ENCODE measurements at places on chromosomes 12 and 14.

- DNase-seq: no peak
Observed at GRCh38 chr12:115511305-115511704, 766.2 kb downstream of the MED13L start.

DNA sequence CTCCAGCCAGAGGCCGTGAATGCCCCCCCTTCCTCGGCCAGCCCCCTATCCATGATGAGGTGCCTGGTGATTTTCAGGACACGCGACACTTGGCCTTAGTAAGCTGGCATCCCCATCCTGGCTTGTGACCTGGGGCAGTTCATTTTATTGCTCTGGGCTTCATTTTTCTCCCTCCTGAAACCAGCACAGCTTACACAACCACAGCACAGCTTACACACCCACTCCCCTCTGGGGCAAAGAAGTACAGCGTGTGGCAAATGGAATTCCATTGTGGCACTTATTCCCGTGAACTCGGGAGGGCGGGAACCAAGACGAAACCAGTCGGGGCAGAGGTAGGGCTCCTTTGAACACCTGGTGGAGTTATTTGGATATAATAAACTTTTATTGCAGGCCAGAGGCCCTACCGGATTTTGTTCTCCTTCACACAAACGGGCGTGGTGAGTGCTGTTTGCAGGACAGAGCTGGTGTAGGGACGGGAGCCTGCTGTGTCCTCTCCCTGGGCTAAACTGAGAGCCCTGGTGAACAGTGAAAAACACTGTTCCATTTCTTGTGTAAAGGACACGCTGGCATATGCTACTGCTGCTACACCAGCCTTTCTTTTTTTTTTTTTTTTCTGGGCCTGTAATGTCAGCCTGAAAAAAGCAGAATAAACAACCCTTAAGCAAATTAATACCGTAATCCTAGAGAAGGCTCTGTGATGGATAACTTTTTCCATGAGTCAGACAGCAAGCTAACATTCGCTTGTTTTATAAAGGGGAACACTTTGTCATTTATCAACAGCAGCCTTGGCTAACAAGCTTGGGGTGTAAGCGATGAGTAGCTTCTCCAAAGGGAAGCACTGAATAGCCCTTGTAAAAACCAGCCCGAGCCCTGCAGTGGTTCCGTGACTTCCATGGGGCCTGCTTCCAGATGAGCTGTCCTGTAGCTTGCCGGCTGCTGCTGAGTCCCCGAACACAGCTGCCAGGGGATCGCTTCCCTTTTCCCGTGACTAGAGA is 29.3 kb downstream of the CD9 start:
- no peak for DNase-seq

- DNase-seq: no peak
Observed at GRCh38 chr12:130617219-130617618, 98.9 kb downstream of the RIMBP2 start.

DNA sequence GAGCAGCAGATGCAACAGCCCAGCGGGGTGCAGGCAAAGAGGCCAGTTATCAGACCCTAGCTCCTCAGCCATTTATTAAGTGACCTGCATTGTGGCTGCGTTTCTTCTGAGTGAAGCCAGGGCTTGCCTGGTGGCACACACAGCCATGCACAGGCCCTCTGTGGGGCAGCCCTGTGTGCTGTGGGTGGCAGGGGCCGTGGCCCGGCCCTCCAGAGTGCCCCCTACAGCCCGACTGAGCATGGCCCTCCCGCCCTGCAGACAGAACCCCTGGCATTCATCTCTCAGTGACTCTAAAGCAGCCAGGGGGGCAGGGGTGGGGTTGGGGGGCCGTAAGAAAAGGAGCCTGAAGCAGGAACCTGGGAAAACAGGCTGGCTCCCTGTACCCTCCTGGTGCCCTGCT is 226.0 kb upstream of the PWP1 start:
- DNase-seq: no peak

- DNase-seq: no peak
Observed at GRCh38 chr12:96416033-96416799, 16.0 kb upstream of the CDK17 start.

DNA sequence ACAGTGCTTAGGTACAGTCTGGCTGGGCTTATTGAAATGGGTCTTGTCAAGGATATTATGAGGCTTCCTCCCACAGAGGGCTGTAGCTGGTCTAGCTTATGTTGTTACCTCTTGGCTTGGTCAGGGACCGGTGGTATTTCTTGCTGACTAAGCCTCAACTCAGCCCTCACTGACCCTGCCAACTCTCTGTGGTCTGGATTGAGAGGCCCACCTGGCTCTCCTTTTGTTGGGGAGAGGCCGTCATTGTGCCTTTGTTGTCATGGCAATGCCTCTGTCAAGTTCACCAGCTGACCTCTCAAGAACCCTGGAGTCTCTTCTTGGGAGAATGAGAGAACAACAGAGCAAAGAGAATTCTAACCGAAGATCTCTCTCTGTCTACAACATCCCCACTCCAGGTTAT is 245.6 kb upstream of the NPAS3 start:
- DNase-seq: no peak

DNA sequence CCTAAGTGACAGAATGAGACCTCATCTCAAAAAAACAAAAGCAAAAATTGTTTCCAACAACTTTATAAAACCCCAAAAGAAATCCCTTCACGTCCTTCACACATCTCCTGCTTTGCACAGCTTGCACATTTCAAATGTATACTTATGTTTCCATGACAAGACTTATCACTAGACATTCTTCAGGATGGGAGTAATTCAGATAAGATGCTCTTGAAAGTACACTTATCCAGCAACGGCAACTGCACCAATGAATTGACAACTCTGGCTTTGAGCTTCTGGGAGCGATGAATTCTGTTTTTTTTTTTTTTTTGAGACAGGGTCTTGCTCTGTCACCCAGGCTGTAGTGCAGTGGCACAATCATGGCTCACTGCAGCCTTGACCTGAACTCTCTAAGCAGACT is 30.8 kb upstream of the AKAP5 start:
- DNase-seq: no peak

DNA sequence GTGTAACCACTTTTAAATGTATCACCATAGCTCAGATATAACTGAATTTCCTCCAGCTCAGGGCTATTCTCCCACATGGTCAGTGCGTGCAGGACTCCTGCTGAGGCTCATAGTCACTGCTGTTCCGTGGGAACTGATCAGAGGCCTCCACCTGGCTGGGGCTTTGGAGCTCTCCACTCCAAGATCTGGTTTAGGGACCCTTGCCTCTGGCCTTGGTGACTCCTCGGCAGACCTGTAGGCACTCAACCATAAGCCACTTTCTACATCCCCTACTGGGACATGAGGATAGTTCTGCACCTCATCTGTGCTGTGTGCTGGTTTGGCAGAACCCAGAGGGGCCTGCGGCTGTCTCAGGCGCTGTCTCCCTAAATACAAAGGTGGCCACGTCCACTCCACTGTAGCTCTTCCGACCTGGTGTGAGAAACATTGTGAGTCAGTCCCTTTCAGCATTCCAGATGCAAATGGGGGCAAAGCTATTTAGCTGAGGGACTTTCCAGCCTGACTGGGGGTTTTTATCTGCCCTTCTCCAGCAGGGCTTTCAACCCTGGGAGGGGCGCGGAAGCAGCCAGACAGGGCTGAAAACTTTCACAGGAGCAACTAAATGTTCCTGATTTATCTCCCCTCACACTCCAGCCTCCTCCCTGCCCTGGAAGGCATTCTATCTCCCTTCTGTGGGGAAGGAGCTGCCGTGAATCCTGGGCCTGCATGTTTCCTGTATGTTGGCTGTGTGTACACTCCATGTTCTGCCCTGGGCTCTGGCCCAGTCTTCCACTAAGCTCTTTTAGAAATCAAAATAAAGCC is 218.3 kb upstream of the DAAM1 start:
- no peak for DNase-seq

DNA sequence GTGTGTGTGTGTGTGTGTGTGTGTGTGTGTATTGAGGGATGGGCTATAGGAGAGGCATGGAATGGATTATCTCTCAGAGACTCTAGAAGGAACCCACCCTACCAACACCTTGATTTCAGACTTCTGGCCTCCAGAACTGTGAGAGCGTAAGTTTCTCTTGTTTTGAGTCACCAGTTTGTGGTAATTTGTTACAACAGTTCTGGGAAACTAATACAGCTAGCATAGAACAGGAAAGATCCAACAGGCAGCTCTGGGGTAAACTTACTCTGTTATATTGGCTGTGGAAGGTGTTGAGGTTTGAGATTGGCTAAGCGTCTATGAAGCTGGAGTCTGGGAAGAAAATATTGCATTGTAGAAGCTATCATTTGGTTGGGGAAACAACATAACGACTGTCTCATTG is 334.3 kb downstream of the AACS start:
- DNase-seq: no peak

GRCh38 chr14:53193193-53193592 is 40.1 kb upstream of the DDHD1 start:
- DNase-seq: no peak
